ENCODE measurements at places on chromosomes 13 and 19.

DNA sequence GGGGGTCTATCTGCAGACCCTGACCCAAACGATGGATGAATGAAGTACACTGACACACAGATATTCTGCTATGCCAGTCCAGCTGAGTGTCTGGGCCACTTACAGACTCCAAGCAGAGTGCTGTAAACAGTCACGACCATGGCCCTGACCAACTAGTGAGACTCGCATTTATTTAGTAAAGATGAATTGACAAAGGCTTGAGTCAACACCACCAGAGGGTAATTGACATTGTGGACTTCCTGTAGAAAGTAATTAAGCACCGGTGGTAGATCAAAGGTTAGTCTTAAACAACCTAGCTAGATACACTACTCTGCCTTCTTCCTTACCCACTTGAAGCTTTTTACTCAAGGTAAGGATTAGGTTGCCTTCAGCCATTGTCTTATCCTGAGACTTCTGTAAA, 63.4 kb upstream of the KPNA3 start:
- DNase-seq, result no peak

- DNase-seq, result no peak
These were observed 128.0 kb downstream of the DCT start for GRCh38 chr13:94351292-94351990.

DNA sequence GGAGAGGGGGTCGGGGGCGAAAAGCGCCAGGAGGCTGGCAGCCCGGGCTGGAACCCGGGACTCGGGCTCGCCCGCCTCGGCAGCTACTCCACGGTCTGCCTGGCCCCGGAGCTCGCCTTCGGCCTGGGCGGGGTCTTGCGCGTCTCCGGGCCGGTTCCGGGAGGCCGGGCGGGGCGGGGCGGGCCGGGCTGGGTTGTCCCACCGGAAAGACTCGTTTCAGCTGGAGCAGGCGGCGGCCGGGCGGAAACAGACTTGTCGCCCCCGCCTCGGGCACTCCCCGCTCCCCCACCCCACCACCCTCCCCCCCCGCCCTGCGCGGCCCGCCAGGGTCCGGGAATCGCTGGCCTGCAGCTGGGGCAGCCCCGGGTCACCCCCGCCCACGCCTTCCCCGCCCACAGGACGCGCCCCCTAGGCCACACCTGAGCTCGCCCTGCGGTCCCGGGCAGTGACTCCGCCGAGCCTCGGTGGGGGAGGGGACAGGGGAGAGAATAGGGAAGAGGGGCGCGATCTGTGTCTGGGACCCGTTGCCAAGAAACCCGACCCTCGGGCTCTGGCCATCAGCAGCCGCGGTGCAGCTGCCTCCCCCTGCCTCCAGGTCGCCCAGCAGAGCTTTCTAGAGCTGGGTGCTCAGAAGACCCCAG, 109.4 kb downstream of the KCTD15 start:
- no peak for DNase-seq

- DNase-seq, result peak; percentile 87
These were observed 2.3 kb downstream of the WDR83 start for GRCh38 chr19:12668932-12669269.

GRCh38 chr13:26628706-26629105, 71.2 kb downstream of the WASF3 start:
- DNase-seq, result peak; percentile 69

- DNase-seq, result no peak
These were observed 16.5 kb upstream of the ATP1A3 start for GRCh38 chr19:42010245-42011126.

DNA sequence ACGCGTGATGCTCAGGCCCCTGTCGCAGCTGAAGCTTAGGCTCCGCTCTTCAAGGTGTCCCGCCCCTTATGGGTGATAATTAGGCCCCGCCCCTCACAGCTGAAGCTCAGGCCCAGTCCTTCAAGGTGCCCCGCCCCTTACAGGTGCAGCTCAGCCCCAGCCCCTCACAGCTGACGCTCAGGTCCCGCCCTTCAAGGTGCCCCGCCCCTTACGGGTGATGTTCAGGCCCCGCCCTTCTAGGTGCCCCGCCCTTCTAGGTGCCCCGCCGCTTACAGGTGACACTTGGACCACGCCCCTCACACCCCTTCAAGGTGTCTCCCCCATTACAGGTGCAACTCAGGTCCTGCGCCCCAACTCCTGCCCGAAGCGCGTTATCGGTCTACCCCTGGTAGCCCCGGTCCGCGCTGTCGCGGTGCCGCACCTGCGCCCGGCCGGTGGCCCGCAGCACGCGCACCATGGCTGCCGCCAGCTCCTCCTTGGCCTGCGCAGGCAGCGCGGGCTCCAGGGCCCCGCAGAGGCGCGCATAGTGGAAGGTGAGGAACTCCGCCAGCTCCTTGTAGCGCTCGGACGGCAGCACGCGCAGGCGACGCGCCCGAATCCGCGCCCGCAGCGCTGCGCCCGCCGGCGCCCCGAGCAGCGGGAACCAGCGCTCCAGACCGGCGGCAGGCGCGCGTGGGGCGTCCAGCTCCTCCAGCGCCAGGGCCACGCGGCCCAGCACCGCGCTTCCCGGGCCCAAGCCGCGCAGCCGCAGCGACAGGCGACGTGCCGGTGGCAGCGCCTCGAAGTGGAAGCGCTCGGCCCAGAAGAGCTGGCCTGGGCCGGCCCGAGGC, 7.3 kb downstream of the RASAL3 start:
- peak; percentile 52 for DNase-seq

- peak; percentile 82 for DNase-seq
These were observed 801 bp downstream of the QTRT1 start for GRCh38 chr19:10701955-10702525.

DNA sequence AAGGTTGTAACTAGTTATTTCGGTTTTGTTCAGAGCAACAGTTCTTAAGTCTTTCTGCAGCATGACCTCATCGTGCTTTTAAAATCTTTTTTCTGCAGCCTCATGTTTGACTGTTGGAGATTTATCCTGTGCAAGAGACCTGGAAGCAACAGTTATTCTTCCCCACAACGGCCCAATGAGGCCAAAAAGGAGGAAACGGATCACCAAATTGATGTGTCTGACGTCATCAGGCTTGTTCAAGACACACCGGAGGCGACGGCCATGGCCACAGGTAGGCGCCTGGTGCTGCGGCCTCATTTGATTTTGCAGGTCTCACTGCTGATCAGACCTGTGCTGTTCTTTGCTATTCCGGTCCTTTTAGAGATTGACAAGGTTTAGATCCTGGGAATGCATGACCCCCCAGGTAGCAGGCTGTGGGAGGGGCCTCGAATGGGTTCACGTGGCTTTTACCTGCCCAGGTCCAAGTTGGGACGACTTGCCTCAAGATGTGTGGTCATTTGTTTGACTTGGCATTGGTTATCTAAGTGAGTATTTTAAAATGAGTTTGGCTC, 66.8 kb upstream of the MCF2L start:
- no peak for DNase-seq

GRCh38 chr13:94764576-94765321, 52.4 kb upstream of the SOX21 start:
- no peak for DNase-seq

DNA sequence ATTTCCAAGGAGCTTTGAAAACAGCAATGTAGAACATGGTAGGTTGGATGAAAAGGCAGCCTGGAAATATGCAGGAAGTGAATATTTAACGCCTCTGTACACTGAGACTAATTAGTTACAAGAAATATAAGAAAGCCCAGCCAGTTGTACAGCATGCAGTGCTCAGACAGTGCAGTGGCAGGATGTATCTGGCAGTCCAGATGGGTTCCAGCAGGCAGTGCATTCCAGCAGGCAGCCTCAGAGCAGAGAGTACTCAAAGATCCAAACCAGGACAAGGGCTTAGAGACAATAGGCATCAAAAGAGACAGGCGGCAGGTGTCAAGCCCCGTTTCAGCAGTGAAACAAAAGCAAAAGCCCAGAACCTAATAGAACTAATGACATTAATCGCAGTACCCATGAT, 2776.3 kb downstream of the PCDH9 start:
- DNase-seq, result no peak

DNA sequence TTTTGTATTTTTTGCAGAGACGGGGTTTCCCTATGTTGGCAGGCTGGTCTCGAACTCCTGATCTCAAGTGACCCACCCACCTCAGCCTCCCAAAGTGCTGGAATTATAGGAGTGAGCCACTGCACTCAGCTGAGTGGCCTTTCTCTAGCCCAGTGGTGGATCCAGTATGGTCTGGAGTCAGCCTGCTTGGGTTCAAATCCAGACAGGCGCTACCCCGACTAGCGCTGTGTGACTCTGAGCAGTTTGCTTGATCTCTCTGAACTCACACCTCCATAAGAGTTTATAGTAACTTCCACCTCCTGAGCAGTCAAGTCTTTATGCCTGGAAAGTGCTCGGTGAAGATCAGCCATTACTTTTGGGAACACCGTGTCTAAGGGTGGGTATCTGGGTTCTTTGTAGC, 10.4 kb downstream of the S1PR2 start:
- DNase-seq, result no peak

DNA sequence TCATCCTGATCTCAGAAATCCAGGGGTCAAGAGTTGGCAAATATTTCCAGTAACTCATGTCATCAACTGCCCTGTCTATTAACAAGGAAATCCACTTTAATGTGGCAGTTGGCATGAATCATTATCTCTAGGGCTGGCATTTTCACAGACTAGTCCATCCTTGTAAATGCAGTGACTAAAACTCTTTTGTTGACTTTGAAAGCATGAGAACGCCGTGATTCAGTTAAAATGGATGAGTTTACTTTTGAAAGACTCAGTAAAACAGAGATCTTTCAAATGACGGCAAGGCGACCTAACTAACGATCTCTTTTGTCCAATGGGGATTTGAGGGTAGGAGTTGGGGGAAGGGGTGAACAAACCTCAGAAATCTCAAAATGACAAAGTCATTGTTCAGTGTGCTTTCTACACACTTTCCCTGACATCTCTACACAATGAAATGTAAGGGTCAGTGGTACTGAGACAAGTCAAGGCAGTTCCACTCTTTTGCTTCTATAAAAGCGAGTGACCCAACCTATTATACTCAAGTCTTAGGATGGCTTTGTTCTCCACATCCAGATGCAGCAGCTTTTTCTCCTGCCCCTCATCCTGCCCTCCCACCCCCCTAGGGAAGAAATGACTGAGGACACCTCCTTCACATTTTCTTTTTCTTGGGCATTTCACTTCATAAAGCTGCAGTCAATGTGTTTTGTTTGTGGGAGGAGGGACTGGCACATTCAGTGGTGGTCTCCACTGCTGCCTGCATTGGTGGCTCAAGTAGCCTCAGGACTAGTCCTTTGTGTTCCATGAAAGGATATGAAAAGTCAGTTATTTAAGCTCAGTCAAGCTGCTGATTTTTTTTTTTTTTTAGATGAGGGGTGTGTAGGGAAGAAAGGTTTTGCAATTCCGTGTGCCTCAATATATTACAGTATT, 200.5 kb downstream of the ABCC4 start:
- no peak for DNase-seq

- no peak for DNase-seq
These were observed 6.1 kb upstream of the ZNF543 start for GRCh38 chr19:57314146-57314545.

GRCh38 chr19:15453906-15454860, 4.4 kb upstream of the WIZ start:
- DNase-seq, result no peak

- no peak for DNase-seq
These were observed 18.2 kb upstream of the COMP start for GRCh38 chr19:18809149-18809868.

- no peak for DNase-seq
These were observed 64.5 kb upstream of the SLC10A2 start for GRCh38 chr13:103130681-103131210.

- peak; percentile 87 for DNase-seq
These were observed 4.6 kb downstream of the MIDN start for GRCh38 chr19:1252821-1253513.

- DNase-seq, result no peak
These were observed 3.9 kb downstream of the CIC start for GRCh38 chr19:42272989-42273406.

- no peak for DNase-seq
These were observed 27.1 kb downstream of the DGKH start for GRCh38 chr13:42075517-42075916.

DNA sequence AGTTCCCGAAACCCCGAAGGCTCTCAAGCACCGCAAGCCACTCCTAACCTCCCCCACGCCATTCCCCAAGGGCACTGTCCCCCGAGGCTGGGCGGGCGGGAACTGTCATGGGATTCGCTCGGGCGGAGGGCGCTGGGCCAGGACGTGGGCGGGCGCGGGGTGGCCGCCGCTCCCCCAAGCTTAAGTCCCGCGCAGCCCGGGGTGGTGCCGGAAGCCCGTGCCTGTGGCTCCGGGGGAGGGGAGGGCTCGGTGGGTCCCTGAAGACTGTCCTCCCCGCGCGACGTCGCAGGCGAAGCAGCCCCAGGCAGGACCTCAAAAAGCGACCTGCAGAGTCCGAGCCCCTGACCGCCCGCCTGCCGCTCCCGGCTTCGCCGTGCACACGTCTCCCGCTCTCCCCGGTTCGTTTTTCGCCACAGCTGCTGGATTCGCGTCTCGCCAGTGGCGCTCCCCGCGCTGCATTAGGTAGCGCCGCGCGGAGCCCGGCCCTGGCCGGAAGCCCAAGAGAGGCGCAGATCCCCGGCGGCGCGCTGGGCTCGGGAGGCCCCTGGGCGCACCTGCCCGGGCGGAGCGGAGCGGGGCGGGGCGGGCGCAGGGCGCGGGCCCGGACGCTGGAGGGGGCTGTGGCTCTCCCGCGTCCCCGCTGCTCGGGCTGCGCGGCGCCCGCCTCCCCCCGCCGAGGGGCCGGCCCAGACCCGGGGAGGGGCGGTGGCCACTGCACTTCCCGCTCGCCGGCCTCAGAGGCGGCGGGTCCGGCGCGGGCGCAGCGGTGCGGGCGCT, at the start of gene FARP1:
FARP1 (plus strand) TSS at position 715 of the 777 bp plus-strand sequence. CDS start 70,149 bp downstream, outside the sequence.
- DNase-seq, result no peak

DNA sequence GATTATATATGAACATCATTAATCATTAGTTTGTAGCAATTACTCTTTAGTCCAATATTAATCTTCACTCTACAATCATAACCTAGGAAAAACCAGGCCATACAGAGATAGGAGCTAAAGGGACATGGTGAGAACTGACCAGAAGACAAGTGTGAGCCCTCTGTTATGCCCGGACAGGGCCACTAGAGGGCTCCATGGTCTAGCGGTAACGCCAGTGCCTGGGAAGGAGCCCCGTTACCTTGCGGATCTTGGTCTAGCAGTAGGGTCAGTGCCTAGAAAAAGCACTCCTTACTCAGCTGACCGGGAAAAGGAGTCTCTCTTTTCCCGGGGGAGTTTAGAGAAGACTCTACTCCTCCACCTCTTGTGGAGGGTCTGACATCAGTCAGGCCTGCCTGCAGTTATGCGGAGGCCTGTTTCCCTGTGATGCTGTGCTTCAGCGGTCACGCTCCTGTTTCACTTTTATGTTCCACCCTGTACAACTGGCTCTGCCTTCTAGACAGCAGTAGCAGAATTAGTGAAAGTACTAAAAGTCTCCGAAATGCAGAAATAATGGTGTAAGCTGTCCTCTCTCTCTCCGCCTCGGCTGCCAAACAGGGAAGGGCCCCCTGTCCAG, 13.8 kb downstream of the OR7D4 start:
- peak; percentile 83 for DNase-seq

DNA sequence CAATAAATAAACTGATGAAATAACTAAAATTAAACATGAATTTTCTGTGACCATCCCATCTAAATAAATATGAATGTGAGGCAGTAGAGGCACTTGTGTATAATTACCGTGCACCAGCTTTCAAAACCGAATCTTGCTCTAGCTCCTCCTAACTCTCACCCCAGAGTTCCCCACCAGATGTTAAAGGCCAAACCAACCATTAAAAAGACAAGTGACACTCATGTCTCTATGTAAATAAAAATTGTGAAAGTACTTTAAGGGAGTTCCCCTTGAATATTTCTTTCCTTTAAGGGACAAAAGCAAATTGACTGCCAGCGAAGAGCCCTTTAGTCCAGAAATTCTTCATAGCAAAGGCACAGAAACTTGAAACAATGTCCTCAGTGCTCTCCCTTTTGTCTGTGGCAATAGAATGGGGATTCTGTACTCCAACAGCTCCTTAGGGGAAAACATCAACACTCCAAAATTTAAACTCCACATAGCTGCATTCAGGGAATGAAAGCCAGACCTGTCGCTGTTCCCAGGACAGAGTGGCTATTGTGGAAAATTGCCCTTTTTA, 101.7 kb upstream of the SOX21 start:
- no peak for DNase-seq
